ENCODE measurements at places on chromosomes 4 and X.

DNA sequence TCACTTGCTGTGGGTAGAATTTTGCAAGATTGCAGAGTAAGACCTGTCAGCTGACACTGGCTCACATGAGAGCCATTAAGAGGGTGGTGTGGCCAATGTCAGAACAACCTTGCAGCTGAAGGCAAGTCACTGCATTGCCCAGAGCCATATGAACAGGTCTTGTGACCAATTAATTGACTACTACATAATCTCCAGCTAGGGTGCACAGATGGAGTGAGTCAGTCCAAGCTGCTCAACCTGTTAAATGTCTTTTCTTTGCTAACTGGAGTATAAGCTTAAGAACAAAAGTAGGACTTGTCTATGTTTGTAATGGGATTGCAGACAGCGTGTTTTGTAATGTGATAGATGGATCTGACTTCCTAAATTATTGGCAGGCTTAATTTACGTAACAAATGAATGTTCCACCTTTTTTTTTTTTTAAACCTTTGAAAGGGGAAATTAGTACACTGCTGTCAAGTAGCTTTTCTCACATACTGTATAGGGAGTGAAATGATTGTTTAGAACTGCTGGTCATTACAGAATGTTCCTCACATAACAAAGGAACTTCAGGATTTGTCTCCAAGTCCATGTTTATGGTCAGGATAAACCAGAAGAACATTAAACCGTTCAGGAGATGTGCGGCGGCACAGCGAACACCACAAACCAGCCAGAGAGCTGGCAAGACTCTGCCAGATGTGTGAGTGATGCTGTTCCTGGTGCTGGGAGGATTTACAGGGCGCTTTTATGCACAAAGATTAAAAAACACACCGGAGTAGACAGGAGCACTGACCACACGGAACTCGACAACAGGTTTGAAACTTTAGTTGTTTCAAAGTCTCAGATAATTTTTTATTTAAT lies 37.0 kb downstream of the FNIP2 start:
- DNase-seq: no peak

- DNase-seq: no peak
Measured at GRCh38 chrX:154383359-154384283, 4.5 kb downstream of the EMD start.

DNA sequence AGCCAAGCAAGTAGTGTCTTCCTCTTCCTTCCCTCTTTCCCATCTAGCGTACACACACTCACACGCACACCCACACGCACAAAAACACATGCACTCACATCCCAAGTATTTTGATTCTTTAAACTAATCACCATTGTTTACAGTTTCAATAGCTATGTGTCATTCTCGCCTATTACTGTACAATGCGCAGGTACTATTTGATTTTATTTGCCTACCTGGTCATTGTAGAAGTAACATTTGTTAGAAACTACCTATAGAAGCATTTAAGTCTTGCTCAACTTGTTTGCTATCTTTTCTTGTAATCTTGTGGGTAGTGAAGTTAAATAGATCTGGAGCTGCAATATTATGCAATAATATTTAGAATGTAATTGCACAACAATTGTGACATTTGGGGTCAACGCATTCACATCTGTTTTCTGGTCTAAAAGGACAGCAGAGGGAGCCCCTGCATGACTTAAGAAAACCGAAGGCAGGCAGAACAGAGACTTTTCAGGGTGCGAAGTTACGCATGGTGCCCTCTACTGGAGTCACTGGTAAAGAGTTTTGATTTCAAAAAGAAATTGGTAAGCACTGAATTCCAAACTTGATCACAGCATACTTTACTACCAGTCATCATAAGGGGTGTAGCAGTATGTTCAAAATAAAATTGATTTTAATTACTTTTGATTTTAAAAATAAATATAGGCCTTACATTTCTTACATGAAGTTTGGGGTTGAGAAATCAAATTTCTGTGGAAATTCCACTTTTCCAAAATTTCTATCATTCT lies 503.3 kb upstream of the FAM241A start:
- DNase-seq: peak; percentile 78

GRCh38 chr4:55876387-55876786 lies 22.9 kb downstream of the EXOC1 start:
- no peak for DNase-seq

GRCh38 chr4:168516841-168517240 lies 20.0 kb downstream of the PALLD start:
- DNase-seq: no peak

GRCh38 chr4:40630335-40631021 lies 814 bp upstream of the RBM47 start:
- DNase-seq: peak; percentile 74

DNA sequence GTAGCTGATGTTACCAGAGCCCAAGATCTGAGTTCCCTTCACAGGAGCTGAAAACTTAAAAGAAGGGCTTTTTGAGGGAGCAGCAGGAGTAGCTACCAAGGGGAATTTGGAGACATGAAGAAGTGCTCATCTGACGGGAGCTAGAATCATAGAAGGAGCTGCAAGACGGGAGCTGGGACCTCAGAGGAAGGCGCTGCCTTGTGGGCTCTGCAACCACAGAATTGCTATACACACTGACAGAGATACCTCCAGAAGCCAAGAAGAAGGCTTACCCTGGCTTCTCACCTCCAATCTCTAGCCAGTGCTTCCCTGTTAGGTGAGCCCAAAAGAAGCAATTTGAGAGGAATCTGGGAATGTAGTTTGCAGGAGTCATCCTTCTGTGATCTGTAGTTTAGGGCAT lies 35.9 kb downstream of the DCAF8L2 start:
- no peak for DNase-seq

DNA sequence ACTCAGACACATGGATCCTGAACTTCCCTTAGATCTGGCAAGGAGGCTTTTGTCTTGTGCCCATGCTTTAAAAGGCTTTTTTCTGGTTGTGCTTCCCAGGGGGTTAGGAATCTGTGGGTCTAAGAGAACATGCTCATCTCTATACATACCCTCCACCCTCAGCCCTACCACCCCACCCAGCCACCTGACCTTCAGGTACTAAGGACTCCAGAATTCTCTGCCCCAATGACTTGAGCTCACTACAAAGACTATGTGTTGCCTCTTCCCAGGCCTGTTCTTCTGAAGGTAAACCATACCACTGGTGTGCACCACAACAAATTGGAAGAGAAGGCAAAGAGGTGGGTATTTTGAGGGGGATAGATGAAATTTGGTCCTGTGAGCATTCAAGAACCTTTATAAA lies 167.3 kb upstream of the ETNPPL start:
- DNase-seq: no peak

DNA sequence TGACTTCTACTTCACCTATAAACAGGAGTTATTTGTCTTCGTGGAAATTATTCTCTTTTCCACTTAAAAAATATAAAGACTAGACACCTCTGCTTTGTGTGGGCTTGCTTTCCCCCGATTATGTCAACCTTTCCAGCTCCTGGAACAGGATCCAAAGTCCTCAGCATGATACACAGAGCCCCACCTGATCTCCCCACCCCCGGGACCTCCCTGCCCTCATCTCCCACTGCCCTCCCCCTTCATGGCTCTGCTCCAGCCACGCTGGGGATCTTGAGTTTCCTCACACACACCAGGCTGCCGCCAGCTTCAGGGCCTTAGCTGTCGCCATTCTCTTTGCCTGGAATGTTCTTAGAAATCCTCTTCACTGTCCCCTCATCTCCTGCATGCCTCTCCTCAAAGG lies 55.3 kb downstream of the MBNL3 start:
- DNase-seq: no peak

DNA sequence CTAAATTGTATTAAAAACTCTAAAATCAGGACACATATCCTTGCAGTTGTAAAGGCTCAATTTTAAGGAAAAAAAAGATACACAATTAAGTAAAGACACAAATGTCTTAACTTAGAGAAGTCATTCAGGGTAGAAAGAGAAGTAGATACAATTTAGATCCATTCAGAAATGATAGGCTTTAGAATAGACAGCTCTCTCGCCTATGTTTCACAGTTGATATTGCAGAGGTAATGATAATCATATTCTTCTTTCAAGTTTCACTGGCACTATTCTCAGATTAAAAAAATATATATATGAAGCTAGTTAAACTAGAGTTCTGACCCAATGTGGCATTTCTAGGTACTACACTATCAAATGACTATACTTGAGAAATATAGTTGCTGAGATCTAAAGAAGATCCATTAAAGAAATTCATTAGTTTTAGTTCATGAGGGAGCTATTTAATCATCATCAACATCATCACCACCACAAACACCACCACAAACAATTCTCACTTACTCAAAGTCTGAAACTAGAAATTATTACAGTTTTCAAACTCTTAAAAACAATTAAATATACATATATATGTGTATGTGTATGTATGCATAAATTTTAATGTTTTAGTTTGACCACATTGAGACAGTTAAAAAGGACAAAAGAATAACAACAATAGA lies 93.1 kb downstream of the ANTXR2 start:
- DNase-seq: no peak

- DNase-seq: no peak
Measured at GRCh38 chrX:25285598-25285997, 269.8 kb upstream of the ARX start.

GRCh38 chr4:74042681-74043080 lies 4.2 kb upstream of the CXCL3 start:
- no peak for DNase-seq

- DNase-seq: no peak
Measured at GRCh38 chr4:152169683-152170082, 366.2 kb downstream of the FBXW7 start.

DNA sequence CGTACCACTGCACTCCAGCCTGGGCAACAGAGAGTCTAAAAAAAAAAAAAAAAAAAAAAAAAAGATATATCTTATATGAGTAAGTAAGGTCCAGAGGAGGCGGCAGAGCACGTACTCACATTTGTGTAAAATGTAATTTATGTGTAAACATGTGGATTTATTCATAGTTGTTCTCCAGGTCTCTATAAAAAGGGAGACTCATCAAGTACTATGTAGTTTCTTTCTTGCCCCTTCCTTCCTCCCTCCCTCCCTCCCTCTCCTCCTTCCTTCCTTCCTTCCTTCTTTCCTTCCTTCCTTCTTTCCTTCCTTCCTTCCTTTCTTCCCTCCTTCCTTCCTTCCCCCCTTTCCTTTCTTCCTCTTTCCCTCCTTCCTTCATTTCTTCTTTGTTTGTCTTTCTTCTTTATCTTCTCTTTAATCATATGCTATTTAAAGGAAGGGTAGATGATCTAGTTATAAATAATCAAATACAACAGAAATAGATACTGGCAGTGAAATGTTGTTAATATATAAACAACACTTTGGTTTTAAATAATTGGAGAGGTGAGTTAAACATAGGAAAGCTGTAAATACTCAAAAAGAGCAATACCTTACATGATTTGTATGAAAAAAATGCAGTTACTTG lies 344.8 kb downstream of the ANK2 start:
- DNase-seq: no peak

DNA sequence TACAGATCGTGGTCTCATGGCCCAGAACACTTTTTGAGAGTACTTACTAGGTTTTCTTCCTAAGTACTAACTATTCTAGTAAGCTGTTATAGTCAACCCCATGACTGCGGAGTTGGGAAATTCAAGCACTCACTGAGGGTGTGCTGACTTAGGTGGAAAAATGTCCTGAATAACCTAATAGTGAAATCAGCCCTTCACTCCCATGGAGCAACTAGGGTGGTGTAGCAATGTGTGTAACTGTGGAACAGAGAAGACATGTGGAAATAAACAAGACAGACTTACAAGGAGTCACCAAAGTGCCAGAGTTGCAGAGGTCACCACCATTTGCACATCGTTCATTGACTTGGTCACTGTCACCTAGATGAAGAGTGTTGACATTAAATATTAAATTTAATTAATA lies 12.1 kb upstream of the VSIG4 start:
- no peak for DNase-seq

GRCh38 chr4:55395218-55395528 lies 584 bp upstream of the TMEM165 start:
- DNase-seq: no peak

DNA sequence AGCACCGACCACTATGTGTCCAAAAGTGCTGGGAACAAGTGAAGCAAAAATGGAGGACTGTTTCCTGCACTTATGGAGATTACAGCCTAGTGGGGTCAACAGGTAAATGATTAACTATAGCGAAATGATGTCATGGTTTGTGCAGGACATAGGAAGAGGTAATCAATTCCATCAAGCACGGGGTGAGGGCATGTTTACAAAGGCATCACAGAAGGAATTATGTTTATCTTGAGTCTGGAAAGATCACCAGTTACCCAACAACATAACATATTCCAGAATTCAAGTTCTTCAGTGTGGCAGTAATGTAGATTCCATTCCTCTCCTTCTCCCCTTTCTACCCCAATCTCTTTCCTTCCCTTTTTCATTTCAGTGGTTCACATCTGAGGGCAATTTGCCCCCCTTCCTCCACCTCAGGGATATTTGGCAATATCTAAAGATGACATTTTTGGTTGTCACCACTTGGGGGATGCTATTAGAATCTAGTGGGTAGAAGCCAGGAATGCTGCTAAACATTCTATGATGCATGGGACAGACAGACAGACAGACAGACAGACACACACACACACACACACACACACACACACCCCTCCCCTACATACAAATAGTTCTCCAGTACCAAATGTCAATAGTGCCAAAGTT lies 24.1 kb downstream of the FAM47E start:
- no peak for DNase-seq

- no peak for DNase-seq
Measured at GRCh38 chr4:113684534-113685091, 76.9 kb downstream of the CAMK2D start.

GRCh38 chr4:3657902-3658529 lies 108.2 kb upstream of the ADRA2C start:
- no peak for DNase-seq

DNA sequence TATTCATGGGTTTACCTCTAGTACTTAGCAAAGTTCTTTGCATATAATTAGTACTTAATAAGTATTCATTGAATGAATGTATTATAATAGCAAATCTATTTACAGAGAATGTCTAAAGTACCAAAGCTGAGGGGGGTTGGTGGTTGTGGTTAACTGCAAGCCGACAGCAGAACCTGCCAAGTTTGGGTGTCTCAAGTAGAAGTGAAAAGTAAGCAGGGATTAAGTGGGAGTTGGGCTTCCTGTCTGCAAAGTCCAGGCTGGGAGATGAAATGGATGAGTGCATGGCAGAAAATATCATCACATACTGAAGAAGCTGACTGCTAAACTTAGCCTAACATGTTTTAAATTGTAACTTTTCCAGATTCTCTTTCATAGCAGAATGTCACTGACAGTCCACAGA lies 169.6 kb downstream of the CAMK2D start:
- no peak for DNase-seq

DNA sequence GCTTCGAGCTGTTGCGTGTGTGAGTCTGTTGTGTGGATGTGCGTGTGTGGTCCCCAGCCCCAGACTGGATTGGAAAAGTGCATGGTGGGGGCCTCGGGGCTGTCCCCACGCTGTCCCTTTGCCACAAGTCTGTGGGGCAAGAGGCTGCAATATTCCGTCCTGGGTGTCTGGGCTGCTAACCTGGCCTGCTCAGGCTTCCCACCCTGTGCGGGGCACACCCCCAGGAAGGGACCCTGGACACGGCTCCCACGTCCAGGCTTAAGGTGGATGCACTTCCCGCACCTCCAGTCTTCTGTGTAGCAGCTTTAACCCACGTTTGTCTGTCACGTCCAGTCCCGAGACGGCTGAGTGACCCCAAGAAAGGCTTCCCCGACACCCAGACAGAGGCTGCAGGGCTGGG lies 8.4 kb downstream of the SLC6A8 start:
- no peak for DNase-seq

Measured in NCI-H526 (cell line).